Stimulated activated CD8-positive, alpha-beta memory T cell treated with anti-CD3 and anti-CD28 coated beads, Interleukin-15, amount 100 ng/mL, for 24 hours (primary cell): ENCODE measurements at places on chromosomes 13 and 19.

DNA sequence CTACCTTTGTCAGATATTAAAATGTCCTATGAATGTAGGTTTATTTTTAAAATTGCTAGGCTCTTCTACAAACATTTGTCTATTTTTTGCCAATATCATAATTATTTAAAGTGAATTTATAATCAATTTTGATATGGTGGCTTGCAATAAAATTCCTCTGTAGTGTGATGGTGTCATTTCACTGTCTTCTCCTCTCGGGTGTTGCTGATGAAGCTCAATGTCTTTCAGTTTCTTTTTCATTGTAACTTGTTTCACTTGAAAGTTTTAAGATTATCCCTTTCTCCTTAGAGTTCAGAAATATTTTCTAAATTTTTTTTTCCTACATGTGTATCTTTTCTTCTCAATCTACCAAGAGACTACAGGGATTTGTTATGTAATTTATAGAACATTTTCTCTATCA lies 267.1 kb upstream of the EDNRB start:
- DNase-seq, result no peak

GRCh38 chr13:101835920-101836319 lies 383.4 kb downstream of the ITGBL1 start:
- DNase-seq, result no peak

DNA sequence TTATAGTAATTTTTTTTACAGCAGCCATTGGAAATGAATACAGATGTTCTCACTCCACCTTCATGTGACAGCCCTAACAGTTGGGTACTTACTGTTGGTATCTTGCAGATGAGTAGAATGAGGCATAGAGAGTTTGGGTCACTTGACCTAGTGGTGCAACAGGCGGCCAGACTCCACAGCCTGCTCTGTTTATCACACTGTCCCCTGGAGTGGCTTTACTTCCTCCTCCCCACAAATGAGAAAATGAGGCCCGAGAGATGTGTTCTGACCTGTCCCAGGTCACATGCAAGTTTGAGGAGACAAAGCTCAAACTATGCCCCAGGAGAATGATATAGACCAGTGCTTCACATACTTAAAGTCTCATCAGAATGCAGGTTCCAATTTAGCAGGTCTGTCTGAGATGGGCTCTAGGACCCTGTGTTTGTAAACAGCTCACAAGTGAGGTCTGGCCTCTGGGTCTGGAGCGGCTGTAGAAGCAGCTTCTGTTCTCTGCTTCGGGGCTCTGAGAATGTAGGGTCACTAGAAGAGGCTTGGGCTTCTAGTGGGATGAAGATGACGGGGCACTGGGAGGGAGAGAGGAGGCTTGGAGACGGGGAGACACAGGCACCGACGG lies 37.4 kb upstream of the RCBTB2 start:
- DNase-seq, result no peak

GRCh38 chr13:94660695-94661326 lies 51.5 kb downstream of the SOX21 start:
- no peak for DNase-seq

GRCh38 chr13:104375614-104376013 lies 1309.4 kb upstream of the SLC10A2 start:
- DNase-seq, result no peak

DNA sequence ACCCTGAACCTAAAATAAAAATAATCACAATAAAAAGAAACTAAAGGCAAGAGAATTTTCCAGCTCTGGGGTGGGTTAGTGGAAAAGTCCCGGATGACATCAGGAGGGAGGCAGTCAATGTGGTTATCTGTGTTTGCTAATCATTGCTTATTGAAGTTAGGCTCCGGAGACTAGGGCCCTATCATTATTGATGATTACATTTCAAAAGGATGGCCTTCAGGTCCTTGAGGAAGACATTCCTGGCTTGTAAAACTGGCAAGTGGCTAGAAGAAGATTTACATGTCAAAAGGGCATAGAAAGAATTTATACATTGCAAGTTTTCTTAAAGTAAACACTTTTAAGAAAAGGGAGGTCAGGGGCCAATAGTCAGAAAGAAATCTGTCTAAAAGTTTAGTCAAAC lies 123.4 kb downstream of the POSTN start:
- DNase-seq, result no peak

DNA sequence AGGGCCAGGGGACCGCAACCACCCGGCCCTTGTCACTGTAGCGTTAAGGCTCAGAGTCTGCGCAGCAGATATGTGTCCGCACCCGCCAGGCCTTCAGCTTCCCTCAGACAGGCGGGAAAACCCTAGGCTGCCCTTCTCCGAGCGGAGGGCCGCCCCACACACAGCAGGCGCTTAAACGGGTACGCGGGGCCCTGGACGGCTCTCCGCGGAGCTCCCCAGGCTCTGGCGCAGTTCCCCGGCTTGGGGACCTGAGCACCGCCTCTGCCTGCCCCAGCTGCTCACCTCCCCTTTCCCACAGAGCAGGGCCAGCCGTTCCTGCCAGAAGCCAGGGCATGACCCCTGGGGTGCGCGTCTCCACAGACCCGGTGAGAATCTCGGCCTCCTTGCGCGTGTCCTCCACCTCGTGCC lies 593 bp downstream of the ZNF135 start:
- DNase-seq, result no peak

- DNase-seq, result no peak
Measured at GRCh38 chr13:96958286-96958891, 35.9 kb downstream of the OXGR1 start.

- DNase-seq, result no peak
Measured at GRCh38 chr13:98885600-98885999, 92.3 kb downstream of the DOCK9 start.

DNA sequence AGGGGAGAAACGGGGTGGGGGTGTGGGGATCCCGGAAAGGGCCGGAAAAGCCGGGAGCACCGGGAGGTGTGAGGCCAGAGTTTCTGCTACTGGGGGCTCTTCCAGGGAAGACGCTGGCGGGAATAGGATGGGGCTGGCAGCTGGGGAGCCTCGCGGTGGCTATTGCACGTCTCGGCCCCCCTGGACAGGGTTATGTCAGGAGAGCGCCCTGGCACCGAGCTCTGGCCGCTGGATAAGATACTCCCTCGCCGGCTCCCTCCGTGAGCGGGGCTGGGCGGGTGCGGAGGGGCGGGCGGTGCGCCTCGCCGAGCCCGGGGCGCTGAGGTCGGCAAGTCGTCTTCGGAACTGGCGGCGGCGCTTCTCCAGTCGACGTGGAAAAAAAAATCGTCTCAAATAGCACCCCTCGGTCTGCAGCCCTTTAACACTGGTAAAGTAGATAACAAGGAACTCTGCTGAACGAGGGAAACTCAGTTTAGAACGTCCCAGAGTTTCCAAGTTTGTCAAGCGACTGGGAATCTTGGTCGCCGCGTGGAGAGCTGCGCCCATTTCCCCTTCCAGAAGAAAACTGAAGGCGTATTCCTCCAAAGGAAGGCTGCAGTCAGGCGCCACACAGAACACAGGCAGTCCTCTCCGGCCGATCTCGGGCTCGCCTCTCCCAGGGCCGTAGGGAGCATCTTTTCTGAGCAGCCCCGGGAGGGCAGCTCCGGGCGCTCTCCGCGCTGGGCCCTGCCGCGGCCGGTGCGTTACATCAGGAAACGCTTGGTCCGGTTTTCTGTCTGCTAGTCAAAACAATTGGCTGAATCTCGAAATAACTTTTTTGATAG lies 115.1 kb downstream of the KCNRG start:
- DNase-seq, result no peak

- DNase-seq, result no peak
Measured at GRCh38 chr19:46616631-46617322, 8.1 kb downstream of the PTGIR start.

- DNase-seq, result no peak
Measured at GRCh38 chr19:35587321-35587720, 1.3 kb downstream of the PMIS2 start.
